Dermis microvascular lymphatic vessel endothelial cell (primary cell): ENCODE measurements at places on chromosomes 1 and 21. TPM values are rescaled to one million over a fixed set of nuclear protein-coding genes. Genes with fewer than 3 reads are reported as not detected.
A peak's percentile ranks its signal among the peaks of the same experiment; 100 is the strongest.

DNA sequence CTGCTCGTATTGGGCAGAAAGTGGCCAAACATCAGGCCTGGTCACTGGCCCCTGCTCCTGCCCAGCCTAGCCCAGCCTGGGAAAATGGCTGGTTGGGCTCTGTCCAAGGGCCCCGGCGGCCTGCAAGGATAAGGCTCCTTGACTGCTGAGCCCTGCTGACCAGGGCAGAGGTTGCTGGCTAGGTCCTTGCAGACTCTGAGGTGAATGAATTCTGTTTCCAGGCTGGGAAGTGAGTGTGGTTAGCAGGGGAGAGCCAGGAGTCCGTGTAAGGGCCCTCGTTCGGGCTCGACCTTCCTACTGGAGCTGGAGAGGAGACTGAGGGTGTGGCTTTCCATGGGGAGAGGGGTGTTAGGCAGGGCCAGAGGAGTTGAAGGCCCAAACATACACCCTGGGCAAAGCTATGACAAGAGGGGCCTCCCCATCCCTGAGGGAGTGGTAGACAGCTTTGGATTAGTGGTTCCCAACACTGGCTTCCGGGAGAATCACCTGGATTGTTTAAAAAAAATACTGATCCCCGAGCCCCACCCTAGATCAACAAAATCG is 20.6 kb downstream of the CSF1 start:
- peak; percentile 92 for DNase-seq

DNA sequence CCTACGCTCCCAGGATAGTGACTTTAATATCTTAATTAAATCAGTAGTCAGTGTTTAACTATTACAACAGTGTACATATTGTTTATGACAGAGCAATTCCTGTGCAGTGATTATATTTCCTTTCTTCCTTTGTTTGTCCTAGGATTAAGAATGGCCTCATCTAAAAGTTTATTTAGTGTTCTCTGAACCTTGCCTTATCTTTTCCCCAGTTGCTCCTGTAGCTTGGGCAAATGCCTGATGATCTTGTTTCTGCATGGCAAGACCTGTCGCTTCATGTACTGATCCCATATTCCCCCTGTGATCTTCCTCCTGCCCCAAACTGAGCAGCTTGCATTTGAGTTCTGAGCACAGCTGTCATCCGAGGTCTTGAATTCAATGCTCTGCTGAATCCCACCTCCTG is 69.1 kb upstream of the STUM start:
- no peak for DNase-seq

Gene VASH2
- total RNA-seq, result 0.13 TPM in 2 replicates

Gene ZNF648
- total RNA-seq, result not detected in 2 replicates

GRCh38 chr1:107640207-107640606 is 324.8 kb downstream of the VAV3 start:
- DNase-seq, result no peak

DNA sequence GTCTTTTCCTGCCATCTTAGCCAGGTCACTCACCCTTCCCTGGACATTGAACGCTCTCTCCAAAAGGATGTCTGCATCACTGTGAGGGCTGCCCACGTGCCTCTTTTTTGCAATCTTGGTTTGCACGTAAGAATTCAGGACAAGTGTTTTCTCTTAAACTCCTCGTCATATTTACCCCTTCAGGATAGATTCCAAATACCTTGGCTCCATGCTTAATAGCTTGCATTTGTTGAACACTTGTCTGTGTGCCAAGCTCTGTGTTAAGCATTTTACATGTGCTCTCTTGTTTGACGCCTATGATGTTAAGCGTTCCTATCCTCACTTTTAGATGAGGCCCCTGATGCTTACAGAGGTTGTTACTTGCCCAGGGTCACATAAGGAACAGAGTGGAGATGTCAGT is 29.8 kb downstream of the RCSD1 start:
- no peak for DNase-seq

DNA sequence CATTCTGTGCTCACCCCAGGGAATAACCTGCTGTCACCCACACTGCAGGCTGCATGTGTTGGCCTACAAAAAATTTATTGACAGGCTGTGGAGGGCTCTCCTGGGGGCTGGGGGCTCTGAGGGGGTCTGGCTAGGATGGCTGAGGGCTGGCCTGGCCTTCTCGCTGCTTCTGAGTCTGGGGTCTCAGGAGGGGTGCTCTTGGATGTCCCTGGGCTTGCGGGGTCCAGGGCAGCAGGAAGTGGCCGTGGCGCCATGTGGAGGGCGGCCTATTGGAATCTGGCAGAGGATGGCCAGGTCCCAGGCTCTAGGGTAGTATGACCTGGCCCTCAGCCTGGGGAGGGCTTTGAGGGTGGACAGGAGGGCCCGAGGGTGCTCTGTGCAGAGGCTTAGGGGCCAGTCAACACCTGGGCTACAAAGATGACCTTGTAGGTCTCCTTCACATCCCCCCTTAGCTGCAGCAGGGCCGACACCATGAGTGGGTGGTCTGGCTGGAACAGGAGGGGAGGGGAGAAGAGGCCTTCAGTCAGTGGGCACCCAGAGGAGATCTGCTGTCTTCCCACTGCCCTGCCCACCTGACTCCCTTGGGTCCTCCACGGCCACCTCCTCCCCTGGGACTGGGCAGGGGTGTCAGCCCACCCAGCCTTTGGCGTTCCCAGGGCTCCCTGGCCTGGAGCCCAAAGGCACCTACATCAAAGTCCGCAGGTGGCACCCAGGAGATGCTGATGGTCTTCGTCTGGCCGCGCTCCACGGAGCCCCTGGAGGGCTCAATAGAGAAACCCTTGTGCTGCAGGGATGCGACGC is 3.0 kb upstream of the TMEM52 start:
- no peak for DNase-seq

DNA sequence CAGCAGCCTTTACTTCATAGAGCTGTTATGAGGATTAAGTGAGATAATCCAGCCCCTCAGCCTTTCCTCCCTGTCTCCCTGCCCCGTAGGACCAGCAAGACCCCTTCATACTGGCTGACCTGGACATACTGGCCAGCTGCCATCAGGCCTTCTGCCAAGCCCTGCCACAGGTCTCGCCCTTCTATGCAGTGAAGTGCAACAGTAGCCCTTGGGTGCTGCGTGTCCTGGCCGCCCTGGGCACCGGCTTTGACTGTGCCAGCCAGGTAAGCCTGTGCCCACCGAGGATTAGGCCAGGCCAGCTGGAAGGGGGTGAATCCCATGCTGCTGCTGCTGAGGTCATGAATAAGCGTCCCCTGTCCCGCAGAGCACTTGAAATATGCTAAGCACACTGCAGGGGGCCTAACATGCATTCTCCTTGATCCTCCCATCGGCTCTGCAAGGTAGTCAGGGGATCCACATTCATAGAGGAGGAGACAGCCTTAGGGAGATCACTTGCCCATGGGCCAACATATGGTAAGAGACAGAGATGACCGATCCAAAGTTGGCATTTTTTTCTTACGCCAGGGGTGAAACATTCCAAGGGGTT is 73.3 kb upstream of the TINAGL1 start:
- no peak for DNase-seq

DNA sequence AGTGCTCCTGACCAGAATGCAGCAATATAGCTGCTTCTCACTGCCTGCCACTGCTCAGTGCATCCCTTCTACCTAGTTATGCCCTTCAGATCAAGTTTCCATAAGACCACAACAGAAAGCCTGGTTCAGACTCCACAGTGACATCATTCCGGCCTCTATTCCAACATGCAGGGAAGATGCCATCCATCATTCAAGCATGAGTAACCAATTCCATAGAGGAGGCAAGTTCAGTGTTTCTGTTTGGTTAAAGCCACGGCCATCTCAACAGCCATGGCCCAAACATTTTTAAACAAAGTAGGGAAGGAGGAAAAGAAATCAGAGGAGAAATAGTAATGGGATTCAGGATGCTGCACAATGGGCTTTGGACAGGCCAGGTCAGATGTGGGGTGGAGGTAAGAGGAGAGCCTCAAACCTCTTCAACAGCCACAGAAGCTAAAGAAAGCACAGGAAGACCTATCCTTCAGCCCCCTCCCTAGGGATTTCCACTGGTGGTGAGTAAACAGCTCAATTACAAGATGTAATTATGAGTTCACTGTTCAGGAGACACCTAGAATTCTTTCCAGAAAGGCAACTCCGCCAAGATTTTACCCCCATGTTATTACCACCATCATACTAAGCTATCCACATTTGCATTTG is 484.9 kb downstream of the SETD4 start:
- DNase-seq, result no peak

GRCh38 chr1:202915146-202915545 is 11.9 kb downstream of the KLHL12 start:
- no peak for DNase-seq
